Stimulated activated CD8-positive, alpha-beta memory T cell treated with anti-CD3 and anti-CD28 coated beads, Interleukin-12 subunit alpha, Interleukin-12 subunit beta, amount 100 ng/mL, for 1 hour (primary cell): ENCODE measurements at places on chromosomes 5 and 9.

DNA sequence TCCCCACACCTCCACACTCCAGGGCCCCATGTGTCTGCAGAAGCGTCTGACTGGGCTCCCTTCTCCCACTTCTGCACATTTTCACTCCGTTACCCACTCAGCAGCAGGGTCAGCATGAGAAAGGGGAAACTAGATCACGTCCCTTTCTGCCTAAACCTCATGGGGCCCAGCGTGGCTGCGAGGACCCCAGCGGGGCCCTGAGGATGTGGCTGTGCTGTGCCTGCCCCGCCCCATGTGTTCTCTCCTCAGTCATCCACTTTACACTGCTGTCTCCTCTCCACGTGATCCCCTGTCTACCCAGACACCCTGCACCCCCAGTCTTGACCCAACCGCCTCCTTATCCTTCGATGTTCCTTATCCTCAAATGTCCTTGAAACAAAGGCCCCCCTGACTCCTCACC is 59.8 kb upstream of the OTULINL start:
- no peak for DNase-seq

- DNase-seq = no peak
These were observed 25.8 kb upstream of the DAP start for GRCh38 chr5:10786835-10787234.

DNA sequence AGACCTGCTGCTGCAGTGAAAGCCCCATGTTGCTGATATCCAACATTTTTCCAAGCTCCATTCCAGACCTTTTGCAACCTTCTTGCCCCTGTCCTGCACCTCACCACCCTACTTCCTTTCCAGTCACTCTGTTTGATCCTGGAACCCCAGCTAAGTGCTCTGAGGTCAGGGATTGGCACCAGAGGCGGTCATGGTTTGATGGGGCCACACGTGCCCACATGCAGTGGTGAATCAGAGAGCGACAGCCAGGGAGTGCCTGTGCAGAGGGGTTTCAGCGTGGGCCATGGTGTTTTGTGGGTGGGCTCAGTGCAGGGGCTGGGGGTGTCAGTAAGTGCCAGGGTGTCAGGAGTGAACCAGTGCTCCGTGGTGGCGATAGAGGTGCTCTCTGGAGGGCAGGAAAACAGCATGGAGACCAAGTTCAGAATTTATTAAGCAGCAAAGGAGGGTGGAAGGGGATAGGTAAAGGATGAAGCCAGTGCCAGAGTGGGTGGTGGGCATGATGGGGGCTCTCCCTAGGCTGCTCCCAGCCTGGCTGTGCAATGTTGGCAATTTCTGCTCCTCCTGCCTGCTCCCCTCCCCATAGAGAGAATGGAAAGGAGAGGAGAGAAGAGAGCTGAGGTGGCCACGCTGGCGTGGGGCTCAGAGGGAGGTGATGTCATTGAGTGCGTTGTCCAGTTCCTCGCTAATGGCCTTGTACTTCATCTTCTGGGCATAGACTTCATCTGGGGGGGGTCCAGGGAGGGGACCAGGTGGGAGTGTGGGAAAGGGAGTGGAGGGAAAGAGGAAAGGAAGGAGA is 7.0 kb downstream of the TPM2 start:
- no peak for DNase-seq

DNA sequence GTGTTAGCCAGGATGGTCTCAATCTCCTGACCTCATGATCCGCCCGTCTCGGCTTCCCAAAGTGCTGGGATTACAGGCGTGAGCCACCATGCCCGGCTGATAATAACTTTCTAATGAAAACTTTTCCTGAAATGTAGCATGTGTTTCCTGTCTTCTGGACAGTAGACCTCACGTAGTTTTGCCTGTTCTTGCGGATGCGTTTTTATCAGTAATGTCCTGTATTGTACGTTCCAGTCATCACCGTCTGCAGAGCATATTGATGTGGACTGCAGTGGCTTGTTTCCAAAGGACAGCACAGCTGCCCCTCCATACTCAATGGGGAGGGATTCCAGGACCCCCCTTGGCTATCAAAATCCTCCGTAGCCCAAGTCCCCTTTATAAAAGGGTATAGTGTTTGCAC is 12.8 kb downstream of the EXOC3 start:
- DNase-seq = no peak

DNA sequence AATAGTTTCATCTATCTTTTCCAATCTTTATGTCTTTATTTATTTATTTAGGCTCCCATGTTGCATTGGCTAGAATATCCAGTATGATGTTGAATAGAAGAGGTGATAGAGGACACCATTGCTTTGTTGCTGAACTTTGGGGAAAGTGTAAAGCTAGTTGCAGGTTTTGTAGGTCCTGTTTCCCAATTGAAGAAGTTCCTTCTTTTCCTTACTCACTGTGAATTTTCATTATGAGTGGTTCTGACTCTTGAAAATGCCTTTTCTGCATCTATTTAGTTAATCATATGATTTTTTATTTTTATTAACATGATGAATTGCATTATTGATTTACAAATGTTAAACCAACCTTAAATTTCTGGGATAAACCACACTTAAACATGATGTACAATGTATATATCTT is 58.9 kb upstream of the NR3C1 start:
- DNase-seq = no peak

GRCh38 chr9:68640421-68641089 is 64.5 kb upstream of the PIP5K1B start:
- DNase-seq = no peak

DNA sequence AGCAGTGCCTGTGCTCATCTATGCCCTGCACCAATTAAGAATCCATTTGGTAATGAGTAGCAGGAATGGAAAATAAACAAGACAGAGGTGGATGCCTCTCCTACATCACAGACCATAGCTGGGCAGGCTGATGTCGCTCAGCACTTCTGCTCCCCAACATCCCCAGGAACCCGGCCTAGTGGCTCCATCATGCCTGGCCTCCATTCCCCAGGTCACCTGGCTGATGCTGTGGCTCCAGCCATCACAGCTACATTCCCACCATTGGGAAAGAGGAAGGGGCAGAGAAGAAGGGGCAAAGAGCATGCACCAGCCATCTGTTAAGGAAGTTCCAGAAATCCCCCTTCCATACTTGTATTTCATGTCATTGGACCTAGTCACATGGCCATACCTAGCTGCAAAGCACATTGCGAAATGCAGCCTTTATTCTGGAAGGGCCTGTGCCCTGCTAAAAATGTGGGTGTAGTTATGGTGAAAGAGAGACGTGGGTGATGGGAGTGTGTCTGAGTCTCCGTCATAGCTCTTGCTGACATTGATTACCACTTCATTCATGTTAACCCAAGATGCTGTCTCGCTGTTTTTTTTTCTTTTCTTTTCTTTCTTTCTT is 86.1 kb upstream of the ADAMTS2 start:
- no peak for DNase-seq

DNA sequence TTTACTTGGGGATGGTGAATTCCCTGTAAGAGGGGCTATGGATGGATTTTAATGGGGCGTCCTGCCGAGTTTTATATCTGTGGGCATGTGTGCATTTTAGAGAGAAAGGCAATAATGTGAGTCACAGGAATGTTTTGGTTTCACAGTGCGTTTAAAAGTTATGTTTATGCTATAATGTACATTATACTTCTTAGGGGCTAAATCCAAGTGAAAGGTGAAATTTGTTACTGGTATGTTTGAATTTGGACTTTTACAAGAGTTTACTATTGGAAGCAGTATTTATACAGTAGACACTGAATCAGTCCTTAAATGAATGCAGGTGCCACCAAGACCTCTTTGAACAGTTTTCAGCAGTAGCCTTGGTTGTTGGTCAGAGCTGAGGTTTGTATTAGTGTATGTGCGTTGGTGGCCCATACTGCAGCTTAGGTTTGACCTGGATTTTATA is 5.6 kb downstream of the JMY start:
- no peak for DNase-seq

- DNase-seq = no peak
These were observed 111.8 kb downstream of the EFNA5 start for GRCh38 chr5:107558823-107559375.

DNA sequence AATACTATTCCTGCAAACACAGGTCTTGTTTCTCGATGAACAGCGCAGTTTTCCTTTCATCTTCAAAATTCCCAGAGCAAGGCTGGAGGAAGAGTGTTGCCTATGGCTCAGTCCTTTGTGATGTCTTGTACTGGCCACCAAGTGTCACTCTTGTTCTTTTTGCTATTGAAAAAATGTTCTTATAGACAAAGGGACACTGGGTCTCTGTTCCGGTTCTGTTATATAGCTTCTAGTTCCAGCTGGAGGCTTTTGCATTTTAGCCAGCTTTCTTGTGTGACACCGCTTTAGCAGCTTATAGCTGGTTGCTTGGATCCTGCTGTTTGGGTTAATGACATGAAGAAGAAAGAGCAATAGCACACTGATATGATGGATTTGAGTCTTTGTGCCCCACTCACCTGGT is 343.7 kb upstream of the KCNN2 start:
- DNase-seq = no peak

- DNase-seq = no peak
These were observed 16.2 kb downstream of the ANKH start for GRCh38 chr5:14855366-14855765.

- DNase-seq = no peak
These were observed 124.3 kb upstream of the SLC12A2 start for GRCh38 chr5:127959152-127959764.

- DNase-seq = no peak
These were observed 88.7 kb downstream of the DAP start for GRCh38 chr5:10672146-10673016.

DNA sequence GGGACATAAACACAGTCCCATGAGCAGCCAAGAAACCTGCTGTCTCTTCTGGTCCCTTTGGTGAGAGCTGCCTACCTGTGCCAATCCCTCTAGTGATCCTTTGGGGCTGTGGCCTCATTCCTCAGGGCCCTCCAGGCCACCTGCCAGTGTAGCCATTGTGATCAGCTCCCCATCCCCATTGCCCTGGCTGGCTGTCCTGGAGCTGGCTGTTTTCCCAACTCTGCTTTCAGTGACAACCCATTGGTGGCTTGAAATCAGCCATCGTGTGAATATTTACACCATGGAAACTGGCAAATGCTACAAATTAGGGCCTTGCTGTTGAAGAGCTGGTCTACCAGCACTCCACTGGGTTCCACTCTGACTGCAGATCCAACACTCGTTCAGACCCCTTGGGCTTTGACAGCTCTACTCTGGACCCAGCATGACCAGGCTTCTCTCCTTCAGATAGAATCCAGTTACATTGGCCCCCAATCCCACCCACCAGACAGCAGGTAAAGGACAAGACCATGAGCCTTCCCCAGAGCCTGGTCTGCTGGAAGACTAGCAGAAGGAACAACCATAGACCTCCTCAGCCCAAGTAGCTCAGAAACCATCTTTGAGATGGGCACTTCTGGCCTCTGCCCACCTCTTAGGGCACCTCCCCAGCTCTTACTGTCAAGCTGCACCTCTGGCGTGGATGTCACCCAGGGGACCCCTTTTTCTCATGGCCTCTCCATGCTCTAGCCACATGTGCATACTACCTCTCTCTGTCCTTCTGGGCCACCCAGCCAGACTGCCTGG is 69.2 kb upstream of the NEK6 start:
- DNase-seq = no peak

GRCh38 chr5:41649659-41650058 is 139.3 kb upstream of the PLCXD3 start:
- no peak for DNase-seq

DNA sequence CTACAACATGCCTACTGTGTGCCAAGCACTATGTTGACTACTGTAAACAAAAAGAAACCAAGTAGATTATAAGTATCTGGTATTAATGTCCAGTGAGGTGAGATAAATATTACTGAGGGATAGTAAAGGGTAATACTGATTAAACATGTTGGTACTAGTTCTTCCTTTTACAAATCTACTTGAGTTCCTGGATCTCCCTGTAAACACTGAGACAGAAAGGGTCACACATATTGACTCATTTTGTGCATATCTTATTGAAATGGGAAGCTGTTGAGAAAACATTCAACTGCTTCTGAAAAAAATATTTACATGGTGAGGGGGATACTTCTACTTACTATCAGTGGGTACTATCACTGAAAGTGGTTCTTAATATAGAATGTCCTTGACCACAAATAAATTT is 24.3 kb downstream of the EFNA5 start:
- no peak for DNase-seq

- no peak for DNase-seq
These were observed 9.2 kb downstream of the SEMA5A start for GRCh38 chr5:9536717-9537116.

GRCh38 chr5:154850255-154851062 is at the start of gene FAXDC2:
Gene FAXDC2, minus strand, starts transcription at chr5:154850603. Its CDS starts 12,425 bp downstream, at chr5:154838178.
- DNase-seq = no peak

- DNase-seq = no peak
These were observed 4.8 kb upstream of the ABL1 start for GRCh38 chr9:130830231-130830760.

GRCh38 chr5:179265514-179266290 is 79.6 kb downstream of the ADAMTS2 start:
- no peak for DNase-seq

DNA sequence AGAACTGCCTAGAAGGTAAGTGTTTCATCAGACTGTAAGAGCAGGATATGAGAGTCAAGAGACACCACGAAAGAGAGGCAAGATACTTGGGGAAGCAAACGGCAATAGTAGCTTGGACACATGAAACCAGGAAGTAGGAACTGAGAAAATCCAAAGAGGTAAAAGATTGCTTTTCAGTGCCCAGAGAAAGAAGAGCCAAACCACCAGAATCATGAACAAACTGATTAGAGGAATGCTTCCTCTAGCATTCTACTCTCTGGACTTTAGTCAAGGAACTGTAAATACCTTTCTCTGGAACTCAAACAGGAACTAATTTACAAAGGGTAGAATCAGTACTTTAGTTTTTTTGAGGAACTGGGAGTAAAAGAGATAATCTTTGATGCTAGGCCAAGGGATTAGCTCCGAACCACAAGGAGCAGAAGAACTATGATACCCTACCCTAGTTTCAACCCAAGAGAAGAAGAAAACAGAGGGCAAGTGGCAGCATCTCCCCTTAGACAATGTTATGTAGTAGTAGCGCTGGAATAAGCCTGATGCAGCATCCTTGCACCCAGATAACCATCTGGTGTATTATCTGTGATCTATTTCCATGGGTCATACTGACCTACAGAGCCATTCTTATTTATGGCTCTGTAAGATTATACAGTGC is 41.3 kb downstream of the EFCAB9 start:
- DNase-seq = no peak

DNA sequence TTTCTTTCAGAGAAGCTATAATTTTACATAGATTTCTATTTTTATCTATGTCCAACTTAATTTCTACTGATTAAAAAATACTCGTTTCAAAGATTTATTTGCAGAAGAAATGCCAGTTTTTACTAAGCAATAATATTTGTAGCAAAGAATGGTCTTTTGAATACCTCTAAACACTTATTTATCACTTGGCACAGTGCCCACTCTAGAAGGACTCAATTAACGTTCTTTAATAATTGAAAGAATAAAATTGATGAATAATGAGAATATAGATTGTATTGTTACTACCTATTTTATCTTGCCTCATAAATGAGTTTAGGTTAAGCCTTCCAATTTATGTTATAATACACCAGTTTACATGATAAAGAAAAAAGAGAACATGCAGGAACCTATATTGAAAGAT is 889.7 kb upstream of the CDH9 start:
- DNase-seq = no peak

- no peak for DNase-seq
These were observed 119.6 kb upstream of the KLF9 start for GRCh38 chr9:70534061-70534460.

GRCh38 chr9:129848712-129849441 is 13.6 kb downstream of the USP20 start:
- DNase-seq = no peak

- DNase-seq = no peak
These were observed 94.3 kb downstream of the MVB12B start for GRCh38 chr9:126420643-126421564.

- DNase-seq = no peak
These were observed 7.9 kb downstream of the PLK2 start for GRCh38 chr5:58451732-58452565.
